Epithelial cell of esophagus (primary cell): ENCODE measurements at places on chromosomes 12 and 14.

GRCh38 chr14:35878272-35879150 lies 52.4 kb downstream of the BRMS1L start:
- DNase-seq, result peak; percentile 76

GRCh38 chr12:85825746-85826145 lies 10.5 kb downstream of the RASSF9 start:
- DNase-seq, result peak; percentile 82

- DNase-seq, result no peak
These were observed 111.3 kb downstream of the DYRK2 start for GRCh38 chr12:67759829-67760228.

- no peak for DNase-seq
These were observed 530 bp downstream of the ARL1 start for GRCh38 chr12:101407049-101407435.

DNA sequence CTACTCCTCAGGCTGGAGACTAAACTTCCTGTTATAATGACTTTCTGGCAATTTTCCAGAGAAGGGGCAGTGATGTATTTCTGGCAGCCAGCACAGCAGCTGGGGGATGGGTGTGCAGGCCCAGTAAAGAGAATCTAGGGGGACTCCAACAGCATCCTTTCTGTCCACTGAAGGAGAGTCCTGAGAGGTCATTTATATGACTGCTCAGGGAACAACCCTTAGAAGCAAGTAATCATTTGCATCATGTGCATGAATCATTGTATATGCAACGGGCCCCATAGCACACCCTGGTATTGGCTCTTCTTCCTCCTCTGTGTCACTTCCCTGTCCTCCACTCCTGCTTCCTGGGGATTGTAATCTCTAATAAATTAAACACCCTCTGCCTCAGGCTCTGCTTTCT lies 493.8 kb downstream of the RPS29 start:
- DNase-seq, result no peak

GRCh38 chr14:67704484-67705089 lies 2.9 kb downstream of the RDH12 start:
- peak; percentile 74 for DNase-seq

GRCh38 chr14:25136811-25137210 lies 86.9 kb upstream of the STXBP6 start:
- no peak for DNase-seq

GRCh38 chr14:24343795-24344660 lies 4.2 kb upstream of the RIPK3 start:
- DNase-seq, result no peak

GRCh38 chr12:52356031-52356761 lies 11.1 kb downstream of the KRT85 start:
- DNase-seq, result no peak

GRCh38 chr12:8644345-8645248 lies 18.0 kb downstream of the MFAP5 start:
- peak; percentile 84 for DNase-seq

DNA sequence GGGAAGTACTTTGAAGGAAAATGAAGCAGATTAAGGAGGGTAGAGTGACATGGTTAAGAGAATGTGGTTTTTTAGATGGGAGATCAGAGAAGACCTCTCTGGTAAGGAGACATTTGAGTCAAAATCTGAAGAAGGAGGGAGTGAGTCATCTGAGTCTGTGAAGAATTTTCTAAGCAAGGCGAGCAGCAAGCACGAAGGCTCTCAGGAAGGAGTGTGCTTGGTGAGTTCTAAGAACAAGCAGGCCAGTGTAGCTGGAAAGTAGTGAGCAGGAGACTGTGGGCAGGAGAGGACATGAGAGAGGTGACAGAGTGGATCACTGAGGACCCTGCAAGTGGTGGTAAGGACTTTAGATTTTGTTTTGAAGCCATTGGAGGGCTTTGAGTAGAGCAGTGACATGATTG lies 76.3 kb upstream of the FUT8 start:
- DNase-seq, result no peak

DNA sequence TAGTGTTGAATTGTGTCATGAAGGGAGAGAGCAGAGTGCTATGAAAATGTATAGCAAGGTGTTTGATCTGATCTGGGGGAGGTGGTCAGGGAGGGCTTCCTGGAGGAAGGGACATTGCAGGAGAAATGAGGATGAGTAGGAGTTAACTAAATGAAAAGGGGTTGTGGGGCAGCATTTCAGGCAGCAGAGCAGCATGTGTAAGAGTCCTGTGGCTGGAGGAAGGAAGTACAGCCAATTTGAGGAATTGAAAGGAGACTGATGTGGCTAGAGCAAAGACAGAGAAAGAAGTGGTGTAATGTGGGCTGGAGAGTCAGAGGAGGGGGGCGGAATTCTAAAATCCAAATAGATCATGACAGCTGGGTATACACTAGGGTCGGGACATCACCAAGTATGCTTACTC lies 20.5 kb downstream of the NPC2 start:
- no peak for DNase-seq

DNA sequence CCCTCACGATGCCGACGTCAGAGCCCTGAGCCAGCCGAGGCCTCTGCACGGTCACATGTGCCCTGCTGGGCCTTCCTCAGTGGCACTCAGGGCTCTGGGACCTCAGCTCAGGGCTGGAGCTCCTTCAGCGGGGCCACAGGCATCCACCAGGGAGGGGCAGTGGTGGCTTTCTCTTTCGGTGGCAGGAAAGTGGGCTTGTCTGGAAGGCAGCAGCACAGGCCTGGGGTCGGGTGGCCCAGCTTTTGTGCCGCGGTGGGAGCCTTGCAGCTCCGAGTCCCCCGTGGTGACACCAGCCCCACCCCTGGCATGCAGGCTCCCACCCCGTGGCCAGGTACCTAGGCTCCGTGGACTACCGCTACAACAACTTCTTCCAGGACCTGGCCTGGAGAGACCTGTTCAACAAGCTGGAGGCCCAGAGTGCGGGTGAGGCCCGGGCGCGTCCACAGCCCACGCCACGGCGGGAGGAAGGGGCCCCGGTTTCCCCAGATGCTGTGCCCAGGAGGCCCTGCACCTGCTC lies 14.2 kb upstream of the TEX22 start:
- DNase-seq, result peak; percentile 15

DNA sequence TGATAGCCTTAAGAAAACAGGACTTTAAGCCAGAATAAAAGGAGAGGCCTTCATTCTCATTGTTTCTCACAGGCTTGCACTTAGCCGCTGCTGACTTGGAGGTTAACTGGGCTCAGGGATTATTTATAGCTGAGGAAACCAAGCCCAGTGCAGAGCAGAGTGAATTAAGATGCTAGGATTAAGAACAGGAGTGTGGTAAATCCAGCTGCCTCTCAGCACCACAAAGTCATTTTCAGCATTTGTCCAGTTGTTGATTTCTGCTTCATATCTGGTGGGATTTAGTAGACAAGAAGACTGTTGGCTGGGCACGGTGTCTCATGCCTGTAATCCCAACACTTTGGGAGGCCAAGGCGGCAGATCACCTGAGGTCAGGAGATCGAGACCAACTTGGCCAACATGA lies 14.3 kb upstream of the KRT73 start:
- no peak for DNase-seq

DNA sequence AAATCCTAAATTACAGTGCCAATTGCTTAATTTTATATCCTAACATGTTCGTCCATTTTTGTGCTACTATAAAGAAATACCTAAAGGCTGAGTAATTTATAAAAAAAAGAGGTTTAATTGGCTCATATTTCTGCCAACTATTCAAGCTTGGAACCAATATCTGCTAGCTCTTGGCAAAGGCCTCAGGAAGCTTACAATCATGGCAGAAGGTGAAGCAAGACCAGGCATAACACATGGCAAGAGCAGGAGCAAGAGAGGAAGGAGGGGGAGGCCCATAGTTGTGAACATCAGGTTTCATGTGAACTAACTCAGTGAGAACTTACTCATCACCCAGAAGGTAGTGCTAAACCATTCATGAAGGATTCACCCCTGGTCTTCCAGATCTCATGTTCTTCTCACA lies 494.3 kb downstream of the CCER1 start:
- peak; percentile 7 for DNase-seq

GRCh38 chr14:44507183-44507582 lies at the start of gene FSCB:
TSS of gene FSCB (minus strand) at chr14:44507283. CDS start at chr14:44506987, 296 bp downstream.
- DNase-seq, result no peak

GRCh38 chr12:115023279-115024265 lies 339.6 kb upstream of the TBX3 start:
- DNase-seq, result no peak

GRCh38 chr12:116545936-116546335 lies 13.2 kb upstream of the MAP1LC3B2 start:
- DNase-seq, result no peak

DNA sequence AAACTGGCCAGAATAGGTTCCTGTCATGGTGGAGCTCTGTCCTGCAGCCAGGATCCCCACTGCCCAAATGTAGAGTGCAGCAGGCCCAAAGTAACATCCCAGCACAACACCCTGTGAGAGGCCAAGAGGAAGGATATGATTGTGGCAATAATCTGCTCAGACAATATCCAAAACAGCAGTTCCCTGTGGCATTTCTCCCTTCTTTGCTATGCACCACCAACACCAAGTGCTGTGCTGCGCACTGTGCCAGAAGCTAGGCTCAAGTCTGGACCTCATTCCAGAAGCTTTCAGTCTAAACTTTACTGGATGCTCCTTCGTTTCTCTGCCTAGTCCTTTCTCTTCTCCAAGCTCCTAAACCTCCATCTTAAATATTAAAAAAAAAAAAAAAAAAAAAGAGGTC lies 33.4 kb downstream of the SLC11A2 start:
- no peak for DNase-seq

DNA sequence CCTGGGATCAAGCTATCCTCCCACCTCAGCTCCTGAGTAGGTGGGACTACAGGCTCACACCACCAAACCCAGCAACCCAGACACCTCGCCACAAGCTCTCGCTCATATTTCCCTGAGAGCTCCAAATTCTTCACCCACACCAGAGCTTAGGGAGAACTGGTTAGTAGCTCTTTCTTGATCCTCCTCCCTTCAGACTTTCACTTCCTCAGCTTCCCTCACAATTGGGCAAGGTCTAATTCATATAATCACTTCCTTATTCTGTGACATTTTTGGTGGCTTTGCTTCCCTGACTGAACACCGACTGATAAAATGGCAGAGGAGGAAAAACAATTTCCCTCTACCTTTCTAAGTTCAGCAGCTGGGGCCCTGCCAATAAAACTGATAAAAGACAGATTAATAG lies 88.5 kb downstream of the GXYLT1 start:
- no peak for DNase-seq

DNA sequence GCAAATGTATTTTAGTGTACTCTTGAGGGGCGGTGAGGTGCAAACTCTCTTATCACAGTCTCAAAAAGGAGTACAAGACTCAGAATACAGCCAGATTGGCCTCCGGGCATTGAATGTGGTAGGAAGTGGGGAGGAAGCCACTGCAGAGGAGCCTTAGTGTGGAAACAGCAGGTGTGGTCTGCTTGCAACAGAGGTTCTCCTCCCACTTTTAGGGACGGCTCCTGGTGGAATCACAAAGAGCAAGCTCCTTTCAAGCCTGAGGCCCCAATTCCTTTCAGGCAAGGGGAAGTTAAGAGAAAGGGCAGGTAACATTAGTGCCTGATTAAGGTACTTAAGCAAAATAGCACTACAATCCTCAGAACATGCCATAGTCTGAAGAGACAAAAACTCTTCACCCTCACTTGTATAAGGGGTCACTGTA lies 23.7 kb upstream of the SLC2A3 start:
- peak; percentile 84 for DNase-seq

- DNase-seq, result no peak
These were observed 13.5 kb downstream of the UBR7 start for GRCh38 chr14:93220509-93220908.
